ENCODE measurements at places on chromosomes 5 and 9.

GRCh38 chr9:122060481-122060880, 32.6 kb downstream of the TTLL11 start:
- DNase-seq: no peak

DNA sequence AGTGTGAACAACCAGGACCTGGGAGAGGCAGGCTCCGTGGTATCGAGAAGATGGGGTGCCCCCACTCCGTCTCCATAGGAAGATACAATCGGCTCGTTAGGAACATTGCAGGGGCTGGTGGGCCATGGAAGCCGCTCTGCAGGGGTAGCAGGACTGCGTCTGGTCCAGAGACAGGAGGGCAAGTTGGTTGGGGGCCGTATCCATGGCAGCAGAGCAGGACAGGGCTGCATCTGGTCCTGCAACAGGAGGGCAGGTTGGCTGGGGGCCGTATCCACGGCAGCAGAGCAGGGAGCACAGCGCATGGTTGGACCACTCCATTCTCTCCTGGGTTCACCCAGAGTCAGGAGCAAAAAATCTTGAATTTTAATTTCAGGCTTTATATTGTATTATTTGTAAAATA, 98.2 kb downstream of the ANKRD33B start:
- DNase-seq: no peak

DNA sequence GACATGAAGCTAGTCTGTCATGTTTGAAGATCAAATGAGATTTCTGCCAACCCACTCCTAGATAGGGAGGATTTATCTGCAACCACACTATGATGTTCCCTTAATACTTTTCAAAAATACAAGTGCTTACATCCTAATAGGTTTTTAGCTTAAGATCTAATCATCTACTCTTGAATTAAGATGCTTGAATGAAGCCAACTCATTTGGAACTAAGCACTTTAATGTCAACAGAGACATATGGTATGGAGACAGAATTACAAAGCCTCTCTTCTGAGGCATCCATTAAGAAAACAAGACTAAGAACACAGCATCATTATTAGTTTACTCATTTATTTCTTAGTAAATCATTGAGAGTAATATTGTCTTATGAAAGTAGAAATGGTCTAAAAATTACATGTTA, 139.3 kb upstream of the NFIB start:
- DNase-seq: no peak

DNA sequence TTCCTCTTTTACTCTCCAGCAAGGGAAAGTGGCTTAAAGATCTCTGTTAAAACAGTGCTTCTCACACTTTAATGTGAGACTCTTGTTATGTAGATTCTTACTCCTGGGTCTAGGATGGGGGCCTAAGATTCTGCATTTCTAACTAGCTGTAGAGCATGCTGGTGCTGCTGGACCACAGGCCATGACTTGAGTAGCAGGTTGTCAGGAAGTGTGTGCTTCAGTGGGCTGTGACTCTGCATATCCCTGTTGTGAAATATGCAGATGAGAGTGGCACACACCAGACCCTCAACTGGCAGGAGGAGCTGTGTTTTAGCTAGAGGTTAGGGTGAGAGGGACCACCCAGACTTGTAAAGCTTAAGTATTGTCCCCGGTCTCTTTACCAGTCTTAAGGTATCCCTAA, 191.1 kb upstream of the DMRT1 start:
- DNase-seq: no peak

- no peak for DNase-seq
Observed at GRCh38 chr9:114900942-114901802, 29.2 kb downstream of the TNFSF8 start.

- no peak for DNase-seq
Observed at GRCh38 chr5:134370311-134370870, 978 bp upstream of the UBE2B start.

DNA sequence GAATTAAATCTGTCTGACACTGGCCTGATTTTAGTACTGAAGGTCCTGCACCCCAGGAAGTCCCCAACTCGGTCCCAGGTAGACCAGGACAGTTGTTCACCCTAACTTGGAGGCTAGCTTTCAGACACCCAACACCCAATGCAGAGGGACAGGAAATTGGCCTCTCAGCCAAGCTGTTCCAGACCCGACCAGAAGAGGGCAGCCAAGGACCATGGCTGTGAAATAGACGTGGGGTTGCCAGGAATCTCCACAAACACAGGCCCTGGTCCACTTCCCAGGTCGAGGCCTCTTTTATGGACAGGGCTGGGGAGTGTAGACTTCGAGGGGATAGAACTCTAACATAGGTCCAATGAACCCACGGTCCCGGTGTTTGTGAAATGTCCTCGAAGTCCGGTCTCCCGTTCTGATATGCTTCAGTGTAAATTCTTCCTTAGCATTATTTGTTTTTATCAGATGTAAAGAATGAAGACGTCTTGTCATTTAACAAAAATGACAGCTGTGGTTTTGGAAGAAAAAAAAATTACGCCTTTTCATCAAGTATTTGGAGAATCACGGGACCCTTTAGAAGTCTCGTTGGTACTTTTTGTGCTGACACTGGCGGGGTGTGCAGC, 260.3 kb upstream of the ADAMTS16 start:
- DNase-seq: peak; percentile 81

DNA sequence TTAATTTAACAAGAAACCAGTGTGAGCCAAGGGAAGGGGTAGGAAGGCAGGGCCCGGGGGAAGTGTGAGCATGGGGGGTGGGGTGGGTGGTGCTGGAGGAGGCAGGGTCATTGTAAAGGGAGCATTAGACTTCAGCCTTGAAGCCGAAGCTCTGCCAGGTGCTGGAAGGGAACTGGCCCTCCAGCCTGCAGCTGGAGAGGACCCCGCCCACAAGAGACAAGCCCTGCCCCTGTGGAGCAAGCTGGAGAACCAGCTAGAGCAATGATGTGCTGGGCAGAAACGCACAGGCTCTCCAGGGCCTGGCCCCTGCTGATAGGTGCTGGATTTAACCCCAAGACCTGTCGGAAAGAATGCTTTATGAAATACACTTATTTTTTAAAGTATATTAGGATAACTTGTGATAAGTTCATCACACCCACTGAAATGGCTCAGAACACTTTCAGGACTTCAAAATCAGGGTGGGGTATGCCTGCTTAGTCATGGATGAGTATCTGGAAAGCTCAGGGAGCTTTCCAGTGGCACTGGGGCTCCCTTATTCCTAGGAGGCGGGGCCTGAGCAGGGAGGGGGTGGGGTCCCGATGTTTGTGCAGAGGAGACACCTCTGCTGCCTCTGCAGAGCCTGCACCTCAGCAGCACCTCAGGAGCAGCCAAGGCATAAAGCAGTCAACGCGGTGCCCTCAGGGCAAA, 27.1 kb downstream of the UBE2QL1 start:
- no peak for DNase-seq

GRCh38 chr9:70177121-70177520, 81.7 kb upstream of the SMC5 start:
- no peak for DNase-seq

DNA sequence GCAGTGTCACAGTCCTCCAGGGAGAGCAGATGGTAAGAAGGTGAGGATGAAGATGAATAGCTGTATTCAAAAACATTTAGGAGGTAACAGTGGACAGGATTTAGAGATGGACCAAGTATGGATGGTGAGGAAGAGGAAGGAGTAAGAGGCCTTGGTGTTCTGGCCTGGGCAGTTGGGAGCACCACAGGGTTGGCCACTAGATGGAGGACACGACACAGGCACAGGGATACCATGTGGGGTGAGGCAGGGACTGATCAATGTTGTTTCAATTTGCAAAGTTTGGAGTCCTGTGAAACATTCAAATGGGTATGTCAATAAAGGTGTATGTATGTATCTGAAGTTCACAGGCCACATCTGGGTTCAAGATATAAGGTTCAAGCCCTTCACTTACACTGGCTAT, 141.1 kb upstream of the RASEF start:
- no peak for DNase-seq

- no peak for DNase-seq
Observed at GRCh38 chr9:13956107-13956506, 357.8 kb downstream of the NFIB start.

GRCh38 chr9:80792726-80793125, 896.6 kb downstream of the TLE1 start:
- no peak for DNase-seq

GRCh38 chr9:131843989-131844744, 104.3 kb upstream of the RAPGEF1 start:
- no peak for DNase-seq

DNA sequence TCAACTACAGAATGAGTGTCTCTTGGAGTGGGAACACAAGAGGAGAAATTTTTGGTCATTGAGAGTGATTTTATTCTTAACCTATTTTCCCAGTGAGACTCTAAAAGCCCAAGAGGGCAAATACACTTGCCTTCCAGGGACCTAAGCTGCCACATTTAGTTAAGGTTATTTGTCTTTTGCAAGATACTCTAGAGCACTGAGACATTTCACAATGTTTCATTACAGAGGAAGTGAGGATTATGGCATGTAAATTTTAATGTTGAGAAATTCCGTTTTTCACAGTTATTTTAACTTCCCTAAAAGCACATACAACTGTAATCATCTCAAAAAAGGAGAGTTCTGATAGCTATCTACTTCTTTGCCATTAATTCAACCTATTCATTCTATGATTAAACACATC, 38.7 kb upstream of the RAB3C start:
- DNase-seq: no peak

DNA sequence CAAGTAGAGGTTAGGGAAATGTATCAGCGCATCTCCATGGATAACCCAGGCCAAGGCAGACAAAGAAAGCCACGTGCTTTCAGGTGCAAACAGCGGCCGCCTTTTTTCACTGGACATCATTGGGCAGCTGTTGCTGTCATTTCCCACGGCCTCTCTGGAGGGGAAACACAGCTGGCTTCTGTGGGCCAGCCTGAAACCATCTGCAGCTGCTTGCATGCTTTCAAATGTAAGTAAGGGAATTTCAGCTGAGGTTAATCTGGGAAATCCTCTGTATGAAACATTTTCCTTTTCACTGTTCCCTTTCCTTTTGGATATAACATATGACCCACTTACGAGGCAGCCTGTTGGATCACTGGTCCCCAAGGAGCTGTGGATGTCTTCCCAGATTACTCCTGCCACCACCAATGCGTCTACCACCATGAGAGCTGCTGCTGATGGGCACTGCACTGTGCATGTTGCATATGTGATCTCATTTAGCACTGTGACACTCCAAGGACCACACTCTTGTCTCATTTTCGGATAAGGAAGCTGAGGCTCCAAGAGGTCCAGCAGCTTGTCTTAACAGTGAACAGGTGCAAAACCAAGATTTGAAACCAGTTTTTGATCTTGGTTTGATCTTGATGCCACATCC, 106.3 kb downstream of the C9orf152 start:
- DNase-seq: no peak

GRCh38 chr9:38423973-38424843, at the start of gene IGFBPL1:
Gene IGFBPL1, minus strand, starts transcription at chr9:38424454. Its CDS starts 30 bp downstream, at chr9:38424424.
- DNase-seq: peak; percentile 42

DNA sequence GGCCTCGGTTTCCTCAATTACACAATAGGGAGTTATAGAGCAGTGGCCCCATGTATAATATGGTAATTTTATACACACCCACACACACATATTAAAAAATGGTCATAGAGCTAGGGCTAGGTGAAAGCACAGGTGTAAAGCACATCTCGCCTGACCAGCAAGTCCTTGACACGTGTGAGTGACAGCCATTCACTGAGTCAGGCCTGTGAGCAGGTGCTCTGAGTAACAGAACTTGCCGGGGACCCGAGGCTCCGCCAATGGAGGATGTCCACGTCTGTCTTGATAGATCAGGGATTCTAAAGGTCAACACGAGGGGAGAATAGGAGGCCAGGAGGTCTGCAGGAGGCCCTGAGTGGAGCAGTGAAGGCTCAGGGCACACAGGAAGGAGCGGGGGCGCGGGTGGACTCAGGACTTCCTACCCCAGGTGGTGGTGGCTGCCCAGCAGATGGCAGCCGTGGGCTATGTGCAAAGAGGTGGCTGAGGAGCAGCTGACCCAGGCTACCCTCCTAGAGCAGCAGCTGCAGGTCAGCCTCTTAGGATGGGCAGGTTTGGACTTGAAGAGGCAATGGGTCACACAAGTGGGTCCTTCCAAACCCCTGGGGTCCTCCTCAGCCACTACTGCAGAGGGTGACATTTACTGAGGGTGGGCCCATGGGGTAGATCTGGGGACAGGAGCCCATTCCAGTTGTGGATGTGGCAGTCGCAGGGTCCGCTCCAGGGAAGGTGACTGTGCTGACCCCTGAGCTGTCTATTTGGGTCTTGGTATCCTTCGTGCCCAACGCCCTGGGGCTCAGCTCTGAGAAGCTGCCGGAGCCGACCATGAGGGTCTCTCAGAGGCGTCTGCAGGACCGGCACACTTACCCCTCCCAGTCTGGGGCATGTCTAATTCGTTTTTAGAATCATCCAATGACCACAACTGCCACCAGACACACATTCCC, 45.9 kb downstream of the PRRT1B start:
- DNase-seq: peak; percentile 80

- DNase-seq: no peak
Observed at GRCh38 chr9:73039271-73040263, 86.7 kb upstream of the ALDH1A1 start.
